ENCODE measurements at places on chromosomes 12 and 14. TPM values are rescaled to one million over a fixed set of nuclear protein-coding genes. Genes with fewer than 3 reads are reported as not detected.

Gene WNT1
- total RNA-seq: not detected

Gene CCDC63
- not detected for total RNA-seq

Gene TXNRD1
- total RNA-seq: 340 TPM

Gene C14orf180
- not detected for total RNA-seq

Gene BICDL1
- total RNA-seq: not detected

Gene KLHL33
- not detected for total RNA-seq

Gene POTEG
- 2.2 TPM for total RNA-seq

Gene CLEC1B
- not detected for total RNA-seq

Gene LRRC10
- not detected for total RNA-seq

Gene CCDC177
- total RNA-seq: not detected

Gene TCTN2
- 6.1 TPM for total RNA-seq

Gene MPHOSPH9
- 42.1 TPM for total RNA-seq

Gene FERMT2
- 60.8 TPM for total RNA-seq

Gene RPL10L
- total RNA-seq: not detected

Gene SLC7A7
- total RNA-seq: 1.1 TPM

Gene CIDEB
- total RNA-seq: not detected

Gene KLRG1
- total RNA-seq: 2.3 TPM

Gene FLVCR2
- total RNA-seq: 0.85 TPM

Gene CYP27B1
- total RNA-seq: 0.17 TPM

Gene TAS2R13
- 0.13 TPM for total RNA-seq

Gene AICDA
- total RNA-seq: not detected

Gene RASAL1
- not detected for total RNA-seq

Gene PRIMA1
- total RNA-seq: 0.18 TPM

Gene COL2A1
- 0.02 TPM for total RNA-seq

Gene TMPRSS12
- not detected for total RNA-seq

Gene NUDT4
- total RNA-seq: 29.2 TPM
